ENCODE measurements at places on chromosomes 12 and 14.
A peak's percentile ranks its signal among the peaks of the same experiment; 100 is the strongest.

DNA sequence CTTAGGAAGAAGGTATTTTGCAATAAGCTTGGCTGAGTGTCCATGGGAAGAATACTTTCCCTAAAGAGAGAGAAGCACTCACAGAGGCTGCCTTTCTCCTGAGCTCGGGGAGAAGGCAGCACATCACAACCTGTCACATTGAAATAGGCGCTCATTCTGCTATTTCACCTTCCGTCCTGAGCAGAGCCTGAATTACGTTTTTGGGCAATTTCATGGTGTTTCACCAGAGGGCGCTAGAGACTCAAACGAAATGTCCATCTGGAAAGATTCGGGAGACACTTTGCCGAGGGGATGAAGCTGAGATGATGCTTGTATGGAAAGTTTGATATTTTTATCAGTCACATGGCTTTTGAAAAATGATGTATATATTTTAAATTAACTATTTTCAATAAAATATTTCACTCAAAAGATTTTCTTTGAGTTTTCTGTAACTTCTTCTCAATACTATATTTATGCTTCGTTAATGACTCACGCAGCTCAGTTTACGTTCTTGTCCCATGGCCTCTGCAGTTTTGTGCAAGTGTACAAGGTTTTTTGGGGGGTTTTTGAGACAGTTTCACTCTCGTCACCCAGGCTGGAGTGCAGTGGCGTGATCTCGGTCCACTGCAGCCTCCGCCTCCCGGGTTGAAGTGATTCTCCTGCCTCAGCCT, 17.4 kb upstream of the B4GALNT3 start:
- DNase-seq = peak; percentile 13

GRCh38 chr14:105563347-105563737, 37.0 kb downstream of the TMEM121 start:
- no peak for DNase-seq

GRCh38 chr12:5745251-5745888, 199.7 kb downstream of the ANO2 start:
- peak; percentile 19 for DNase-seq

- no peak for DNase-seq
These were observed 323.8 kb downstream of the APAF1 start for GRCh38 chr12:98968896-98969295.

DNA sequence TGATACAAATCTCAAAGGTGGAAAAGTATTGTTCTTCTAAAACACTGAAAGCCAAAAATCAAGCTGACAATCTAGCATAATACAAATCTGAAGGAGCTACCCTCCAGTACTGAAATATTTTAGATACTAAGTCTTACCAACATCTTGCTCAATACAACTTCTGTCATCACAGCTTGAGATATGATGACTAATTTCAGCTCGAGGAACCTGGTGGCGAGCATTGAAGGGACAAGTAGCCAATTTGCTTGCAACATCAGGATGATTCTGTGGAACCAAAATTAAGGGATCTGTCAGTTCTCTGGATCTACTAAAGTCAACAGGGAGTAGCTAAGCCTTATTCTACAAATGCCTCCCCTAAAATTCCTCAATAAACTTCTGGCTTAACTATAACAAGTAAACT, 10.4 kb downstream of the GTSF1 start:
- DNase-seq = no peak

DNA sequence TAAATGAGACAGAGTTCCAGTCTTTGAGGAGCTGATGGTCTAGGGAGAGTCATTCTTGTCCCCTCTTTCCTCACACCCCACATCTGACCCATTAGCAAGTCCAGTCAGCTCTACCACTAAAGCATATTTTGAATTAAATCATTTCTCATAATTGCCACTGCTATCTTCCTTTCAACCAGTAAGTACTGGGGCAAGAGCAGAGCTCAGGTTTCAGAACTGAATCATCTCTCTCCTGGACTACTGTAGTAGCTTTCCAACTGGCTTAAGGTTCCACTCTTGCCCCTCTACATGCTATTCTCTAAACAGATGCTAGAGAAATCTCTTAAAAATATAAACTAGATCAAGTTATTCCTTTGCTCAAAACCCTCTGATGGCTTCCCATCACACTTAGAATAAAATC, 218.3 kb downstream of the TTC6 start:
- no peak for DNase-seq

- DNase-seq = no peak
These were observed 52.5 kb upstream of the RBM19 start for GRCh38 chr12:114018669-114019068.

GRCh38 chr12:113466454-113467141, 5.1 kb downstream of the LHX5 start:
- no peak for DNase-seq

- no peak for DNase-seq
These were observed 77.0 kb upstream of the BCL11B start for GRCh38 chr14:99348816-99349614.

DNA sequence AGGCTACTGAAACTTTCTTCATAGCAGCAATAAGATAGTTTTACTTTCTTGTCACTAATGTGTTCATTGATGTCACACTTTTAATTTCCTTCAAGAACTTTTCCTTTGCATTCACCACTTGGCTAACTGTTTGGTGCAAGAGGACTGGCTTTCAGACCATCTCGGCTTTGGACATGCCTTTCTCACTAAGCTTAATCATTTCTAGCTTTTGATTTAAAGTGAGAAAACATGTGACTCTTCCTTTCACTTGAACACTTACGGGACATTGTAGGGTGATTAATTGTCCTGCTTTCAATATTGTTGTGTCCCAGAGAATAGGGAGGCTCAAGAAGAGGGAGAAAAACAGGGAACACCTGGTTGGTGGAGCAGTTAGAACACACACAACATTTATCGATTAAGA, 41.9 kb downstream of the IFNG start:
- no peak for DNase-seq

GRCh38 chr14:94897082-94897481, 127.2 kb upstream of the GSC start:
- DNase-seq = no peak

DNA sequence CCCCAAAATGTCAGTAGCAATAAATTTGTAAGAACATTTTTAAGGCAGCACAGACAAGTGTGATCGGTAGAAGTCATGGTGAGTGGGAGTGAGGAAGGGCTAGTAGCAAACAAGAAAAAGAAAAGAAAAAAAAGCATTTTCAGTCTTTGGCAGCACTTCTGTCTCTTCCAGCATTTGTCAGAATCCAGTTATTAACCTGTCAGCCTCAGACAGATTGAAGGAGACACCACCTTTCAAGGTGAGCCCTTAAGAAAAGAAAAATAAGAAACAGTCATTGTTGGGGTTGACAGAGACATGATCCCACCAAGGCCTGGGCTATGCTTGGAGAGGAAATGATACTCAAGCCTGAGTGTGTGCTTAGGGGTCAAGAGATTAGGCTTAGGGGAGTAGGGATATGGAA, 947.4 kb downstream of the NRXN3 start:
- DNase-seq = no peak

DNA sequence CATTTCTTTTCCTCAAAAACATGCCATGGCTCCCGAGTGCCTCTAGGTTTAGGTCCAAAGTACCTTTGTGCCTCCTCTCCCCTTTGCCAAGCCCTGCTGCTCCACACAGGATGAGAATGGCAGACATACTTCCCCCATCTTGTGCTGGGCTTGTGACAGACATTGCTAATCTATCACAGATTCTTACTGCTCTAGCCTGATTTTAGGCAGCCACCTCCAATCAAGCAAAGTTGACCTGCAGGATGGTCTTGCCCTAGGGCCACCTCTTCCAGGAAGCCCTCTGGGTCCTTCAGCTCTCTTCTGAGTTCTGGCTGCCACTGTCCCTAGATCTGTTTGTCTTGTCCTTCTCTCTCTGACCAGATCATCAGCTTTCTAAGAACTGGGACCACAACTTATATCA, 20.5 kb downstream of the FOXN4 start:
- DNase-seq = no peak

GRCh38 chr14:104734991-104735779, 11.2 kb downstream of the ADSS1 start:
- no peak for DNase-seq

DNA sequence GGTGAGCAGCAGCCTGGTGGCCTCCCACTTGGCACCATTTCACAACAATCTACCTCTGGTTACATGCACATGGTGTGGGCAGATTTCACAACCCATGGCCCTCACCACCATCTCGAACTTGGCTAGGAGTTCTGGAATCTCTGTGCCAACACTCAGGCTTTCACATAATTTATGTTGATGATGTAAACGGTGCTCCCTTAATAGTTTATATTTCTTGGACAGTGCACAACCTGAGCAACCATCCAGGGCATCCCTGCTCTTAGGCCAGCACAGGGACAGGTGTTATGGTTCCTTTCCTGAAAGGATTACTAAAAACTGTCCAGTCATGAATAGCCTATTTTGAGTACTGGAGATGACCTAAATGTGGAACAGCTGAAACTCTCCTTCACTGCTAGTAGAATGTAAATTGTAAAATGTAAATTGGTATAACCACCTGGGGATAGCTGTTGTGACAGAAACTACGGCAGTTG, 28.6 kb downstream of the ABCB9 start:
- DNase-seq = no peak

DNA sequence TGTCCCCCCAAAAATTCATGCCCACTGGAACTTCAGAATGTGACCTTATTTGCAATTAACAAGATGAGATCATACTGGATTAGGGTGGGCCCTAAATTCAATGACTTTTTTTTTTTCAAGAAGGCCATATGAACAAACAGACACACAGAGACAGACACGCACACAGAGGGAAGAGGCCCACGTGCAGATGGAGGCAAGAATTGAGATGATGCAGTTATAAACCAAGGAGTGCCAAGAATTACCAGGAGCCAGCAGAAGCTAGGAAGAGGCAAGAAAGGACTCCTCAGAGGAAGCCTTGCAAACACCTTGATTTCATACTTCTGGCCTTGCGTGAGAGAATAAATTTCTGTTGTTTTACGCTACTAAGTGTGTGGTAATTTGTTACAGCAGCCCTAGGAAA, 33.4 kb downstream of the NELL2 start:
- DNase-seq = no peak

- DNase-seq = no peak
These were observed 287.2 kb downstream of the BCAT1 start for GRCh38 chr12:24661657-24662096.

DNA sequence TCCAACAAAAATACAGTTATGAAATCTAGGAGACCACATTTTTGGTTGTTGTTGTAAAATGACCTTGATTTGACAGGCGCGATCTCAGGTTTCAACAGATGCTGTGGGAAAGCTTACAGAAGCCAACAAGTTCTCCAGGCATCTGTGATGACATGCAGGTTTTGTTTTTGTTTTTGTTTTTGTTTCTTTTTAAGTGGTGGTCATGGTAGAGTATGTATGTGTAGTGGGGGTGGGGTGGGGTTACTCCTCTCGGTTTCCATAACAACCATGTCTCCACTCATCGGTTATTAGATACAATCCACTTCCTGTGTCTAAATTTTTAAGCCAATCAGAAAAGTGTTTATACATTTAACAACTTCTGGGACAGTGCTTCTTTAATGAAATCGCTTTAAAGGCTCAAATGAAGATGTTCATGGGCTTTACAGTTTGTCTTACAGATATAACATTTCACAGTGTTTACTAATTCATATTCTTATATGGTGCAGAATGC, 199.9 kb upstream of the FOXN3 start:
- DNase-seq = no peak

- no peak for DNase-seq
These were observed 105.2 kb upstream of the RPH3A start for GRCh38 chr12:112686373-112686772.

- DNase-seq = no peak
These were observed 14.9 kb upstream of the FIGNL2 start for GRCh38 chr12:51863363-51863932.

DNA sequence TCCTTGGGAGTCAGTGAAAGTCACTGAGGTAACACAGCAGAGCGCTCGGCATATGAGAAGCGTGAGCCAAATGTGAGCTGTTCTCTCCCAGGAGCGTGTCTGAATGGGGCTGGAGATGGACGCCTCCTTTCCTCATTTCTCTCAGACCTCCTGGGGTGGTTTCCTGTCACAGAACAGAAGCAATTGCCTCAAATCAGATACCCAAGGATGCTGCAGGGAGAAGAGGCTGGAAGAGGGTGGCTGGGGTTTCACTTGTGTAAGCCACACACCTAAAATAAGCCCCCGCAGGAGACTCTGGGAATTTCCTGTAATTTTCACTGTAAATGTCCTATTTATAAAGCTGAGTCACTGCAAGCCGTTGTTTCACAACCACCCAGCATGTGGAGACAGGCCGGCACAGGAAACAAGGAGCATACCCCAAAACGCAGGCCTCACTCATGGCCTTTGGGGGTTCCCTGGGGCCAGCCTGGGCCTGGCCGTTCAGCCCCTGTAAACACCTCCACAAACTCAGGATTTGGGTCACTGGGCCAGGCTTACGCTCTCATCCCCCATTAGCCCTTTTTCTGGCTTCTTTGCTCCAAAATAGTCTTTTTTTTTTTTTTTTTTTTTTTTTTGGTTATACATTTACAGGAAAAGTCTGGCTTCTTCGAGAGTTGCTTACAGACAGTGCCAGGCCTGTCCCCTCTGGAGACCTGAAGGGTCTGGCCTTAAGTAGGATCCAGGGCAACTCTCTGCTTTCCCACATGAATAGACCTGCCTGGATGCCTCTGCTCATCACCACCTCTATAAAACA, 55.3 kb downstream of the VCPKMT start:
- DNase-seq = no peak

- no peak for DNase-seq
These were observed 4.9 kb downstream of the DDX54 start for GRCh38 chr12:113180333-113180732.
